HT-29 (cell line): ENCODE measurements at places on chromosomes 16 and 17. TPM values are rescaled to one million over a fixed set of nuclear protein-coding genes. Genes with fewer than 3 reads are reported as not detected.

The MT4 gene
- not detected in 2 replicates for total RNA-seq

The CDH3 gene
- total RNA-seq, result 2.9 and 4.2 TPM in 2 replicates

The DPEP1 gene
- total RNA-seq, result 81.5 and 82.2 TPM in 2 replicates

The PRAC1 gene
- total RNA-seq, result not detected in 2 replicates

The CHP2 gene
- total RNA-seq, result 0.08 and 0.56 TPM in 2 replicates

DNA sequence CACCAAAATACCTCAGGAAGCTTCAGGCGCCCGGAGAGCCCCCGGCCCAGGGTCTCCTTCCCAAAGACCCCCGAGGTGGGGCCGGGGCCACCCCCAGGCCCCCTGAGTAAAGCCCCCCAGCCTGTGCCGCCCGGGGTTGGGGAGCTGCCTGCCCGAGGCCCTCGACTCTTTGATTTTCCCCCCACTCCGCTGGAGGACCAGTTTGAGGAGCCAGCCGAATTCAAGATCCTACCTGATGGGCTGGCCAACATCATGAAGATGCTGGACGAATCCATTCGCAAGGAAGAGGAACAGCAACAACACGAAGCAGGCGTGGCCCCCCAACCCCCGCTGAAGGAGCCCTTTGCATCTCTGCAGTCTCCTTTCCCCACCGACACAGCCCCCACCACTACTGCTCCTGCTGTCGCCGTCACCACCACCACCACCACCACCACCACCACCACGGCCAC lies 6.7 kb upstream of the TMEM88 start:
- DNase-seq, result no peak

DNA sequence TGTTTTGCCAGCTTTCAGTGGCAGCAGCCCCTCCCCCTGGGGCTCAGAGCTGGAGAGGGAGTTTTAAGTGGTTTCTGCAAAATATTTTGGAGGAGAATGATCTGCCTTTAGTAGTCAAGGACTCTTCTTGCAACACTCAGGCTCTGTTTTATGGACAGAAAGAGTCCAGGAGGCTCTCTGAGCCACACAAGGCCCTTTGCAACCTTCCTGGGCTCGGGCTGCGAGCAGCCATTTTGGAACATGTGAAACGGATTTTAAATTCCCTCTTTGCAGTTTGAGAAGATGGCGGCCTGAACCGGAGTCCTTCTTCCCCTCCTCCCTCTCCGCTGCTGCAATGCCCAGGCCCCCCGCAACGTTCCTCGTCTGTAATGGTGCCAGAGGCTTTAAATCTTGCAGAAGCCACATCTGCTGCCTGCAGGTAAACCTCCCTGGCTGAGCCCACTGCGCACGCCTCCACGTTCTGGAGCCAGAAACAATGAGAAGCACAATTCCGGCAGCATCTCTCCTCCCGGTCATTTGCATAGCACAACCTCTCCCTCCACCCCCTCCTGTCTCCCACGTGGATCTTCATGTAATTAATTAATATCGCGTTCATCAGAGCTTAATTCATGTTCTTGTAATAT lies 386.1 kb downstream of the SEC14L1 start:
- no peak for DNase-seq

DNA sequence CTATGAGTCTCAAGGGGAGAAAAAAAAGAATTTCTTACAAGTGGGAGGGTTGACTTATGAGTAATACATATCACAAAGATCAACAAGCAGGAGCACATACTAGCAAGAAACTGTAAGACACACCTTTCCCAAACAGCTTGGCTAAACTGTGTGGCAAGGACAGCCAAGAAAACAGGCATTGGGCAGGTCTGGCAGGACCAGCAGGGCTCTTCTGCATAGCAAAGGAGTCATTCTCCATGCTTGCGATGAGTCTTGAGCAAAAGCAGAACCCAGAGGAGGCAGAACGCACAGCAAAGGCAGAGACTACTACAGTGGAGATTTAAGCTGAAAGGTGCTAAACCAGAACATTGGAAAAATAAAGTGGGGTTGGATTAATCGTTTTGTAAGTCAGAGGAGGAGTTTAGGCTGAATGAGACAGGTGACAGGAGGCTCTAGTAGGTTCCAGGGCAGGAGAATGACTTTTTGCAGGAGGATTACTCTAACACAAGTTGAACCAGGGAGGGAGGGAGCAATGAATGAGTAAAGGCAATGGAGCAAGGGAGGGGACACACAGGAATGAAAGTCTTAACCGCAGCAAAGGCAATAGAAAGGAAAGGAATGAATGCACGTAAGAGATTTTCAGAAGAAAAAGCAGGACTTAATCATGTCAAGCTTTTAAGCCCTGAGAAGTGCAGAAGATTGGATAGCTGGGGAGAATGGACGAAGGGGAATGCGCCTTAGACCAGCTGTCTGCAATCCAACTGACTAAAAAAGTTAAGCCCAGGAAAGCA lies 2.7 kb downstream of the N4BP1 start:
- peak; percentile 45 for DNase-seq

DNA sequence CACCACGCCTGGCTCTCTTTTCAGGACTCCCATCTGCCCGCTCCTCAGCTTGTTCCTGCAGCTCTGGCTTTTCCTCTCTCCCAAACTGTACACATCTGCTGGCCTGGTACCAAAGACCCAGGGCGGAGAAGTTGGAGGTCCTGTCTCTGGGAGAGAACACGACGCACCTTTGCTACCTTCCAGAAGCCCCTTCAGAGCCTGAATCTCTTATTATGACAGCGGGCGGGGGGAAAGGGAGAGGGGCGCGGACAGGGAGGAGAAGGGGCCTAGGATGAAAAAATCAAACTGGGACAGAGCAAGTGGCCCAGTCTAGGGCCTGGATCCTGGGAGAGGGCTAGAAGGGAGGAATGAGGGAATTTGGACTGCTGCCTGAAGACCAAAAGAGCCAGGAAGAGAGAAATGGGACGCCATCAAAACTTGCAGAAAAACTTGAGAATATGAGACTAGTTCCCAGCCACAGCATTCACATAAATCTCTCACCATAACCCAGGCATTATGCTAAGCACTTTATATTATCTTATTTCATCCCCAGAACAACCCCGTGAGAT lies 2.5 kb upstream of the PER1 start:
- DNase-seq, result no peak

DNA sequence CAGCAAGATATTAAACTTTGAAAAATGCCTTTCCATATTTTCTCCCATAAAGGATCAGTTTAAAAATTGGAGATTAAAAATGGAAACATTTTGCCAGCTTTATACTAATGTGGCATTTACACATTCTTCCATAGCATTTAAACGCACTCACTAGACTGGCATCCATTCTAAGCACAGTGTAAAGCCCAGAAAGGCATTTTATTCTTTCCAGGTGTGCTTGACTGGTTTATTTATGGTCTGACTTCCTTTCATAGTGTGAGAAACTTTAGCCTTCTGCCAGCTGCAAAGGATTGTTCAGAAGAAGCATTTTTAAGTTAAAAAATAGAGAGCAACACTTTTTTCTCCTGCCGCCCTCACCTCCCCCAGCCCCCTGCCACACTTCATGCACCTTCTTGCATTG lies 271.7 kb upstream of the PSMD7 start:
- no peak for DNase-seq

DNA sequence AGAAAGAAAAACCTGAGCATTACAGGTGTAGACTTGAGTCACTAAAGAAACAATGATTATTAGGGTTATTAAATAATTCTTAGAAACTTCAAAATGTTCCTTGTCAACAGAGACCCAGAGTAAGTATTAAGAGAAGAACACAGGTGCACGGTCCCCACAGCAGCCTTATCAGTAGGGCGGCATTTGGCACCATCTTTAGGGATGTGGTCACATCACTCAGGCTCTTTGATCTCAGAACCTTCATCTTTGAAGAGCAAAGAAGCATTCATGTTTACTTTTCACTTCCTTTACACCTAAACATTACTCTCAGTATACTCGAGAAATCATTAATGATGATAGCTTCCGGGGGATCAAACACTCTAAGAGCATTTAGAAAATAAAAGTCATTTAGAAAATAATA lies 928.7 kb downstream of the KCNJ2 start:
- peak; percentile 45 for DNase-seq

- no peak for DNase-seq
Observed at GRCh38 chr17:34347063-34347462, 9.2 kb upstream of the CCL13 start.

DNA sequence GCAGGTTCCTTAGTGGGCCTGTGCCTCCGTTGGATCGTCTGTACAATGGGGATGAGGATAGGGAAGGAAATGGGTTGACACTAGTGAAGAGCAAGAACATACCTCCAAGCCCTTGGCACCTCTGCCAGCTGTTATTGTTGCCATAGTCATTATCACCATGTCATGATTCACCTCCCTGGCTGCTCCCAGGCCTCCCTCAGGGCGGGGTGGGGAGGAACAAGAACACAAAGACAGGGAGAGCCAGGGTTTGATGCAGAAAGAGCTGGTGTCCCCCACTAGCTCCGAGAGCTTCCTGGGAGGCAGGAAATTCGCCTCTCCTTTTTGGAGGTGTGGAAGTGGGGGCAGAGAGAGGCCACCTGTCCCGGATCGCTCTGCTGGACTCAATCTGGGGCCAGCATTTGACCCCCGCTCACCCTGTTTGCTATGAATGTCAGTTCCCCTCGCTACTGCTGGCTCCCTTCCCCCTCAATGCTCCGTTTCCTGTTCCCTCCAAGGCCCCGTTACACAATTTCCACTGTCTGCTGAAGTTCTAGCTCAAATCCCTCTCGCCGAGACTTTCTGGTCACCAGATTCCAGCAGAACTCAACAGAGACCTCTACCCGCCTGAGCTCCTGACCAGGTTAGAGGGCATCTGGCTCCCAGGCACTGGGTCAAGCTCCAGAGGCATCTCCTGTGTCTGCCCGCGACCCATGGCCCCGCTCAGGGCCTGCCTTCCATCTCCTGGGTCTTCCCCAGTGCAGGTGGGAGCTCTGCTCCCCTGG lies 9.1 kb downstream of the TIMP2 start:
- DNase-seq, result peak; percentile 68

- DNase-seq, result no peak
Observed at GRCh38 chr16:5845046-5845445, 747.5 kb upstream of the EEF2KMT start.

DNA sequence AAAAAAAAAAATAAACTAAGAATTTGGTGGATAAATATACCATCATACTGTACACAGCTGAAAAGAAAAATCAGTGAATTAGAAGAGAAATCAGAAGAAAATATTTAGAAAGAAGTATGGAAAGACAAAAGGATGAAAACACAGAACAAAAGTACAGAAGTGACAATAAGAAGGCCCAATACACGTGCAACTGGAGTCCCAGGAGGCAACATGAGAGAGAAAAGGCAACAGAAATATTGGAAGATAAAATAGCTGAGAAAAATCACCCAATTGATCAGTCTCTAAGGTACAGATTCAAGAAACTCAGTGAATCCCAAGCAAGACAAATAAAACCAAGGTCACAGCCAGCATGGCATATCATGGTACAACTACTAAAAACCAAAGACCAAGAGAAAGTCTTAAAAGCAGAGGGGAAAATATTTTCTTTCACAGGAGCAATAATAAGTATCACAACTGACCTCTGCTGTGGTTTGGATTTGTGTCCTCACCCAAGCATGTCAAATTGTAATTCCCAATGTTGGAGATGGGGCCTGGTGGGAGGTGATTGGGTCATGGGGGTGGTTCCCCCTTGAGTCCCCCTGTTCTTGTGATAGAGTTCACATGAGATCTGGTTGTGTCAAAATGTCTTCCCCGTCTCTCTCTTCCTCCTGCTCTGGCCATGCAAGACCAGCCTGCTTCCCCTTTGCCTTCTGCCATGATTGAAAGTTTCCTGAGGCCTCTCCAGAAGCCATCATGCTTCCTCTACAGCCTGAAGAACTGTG lies 20.2 kb upstream of the ENGASE start:
- DNase-seq, result no peak

DNA sequence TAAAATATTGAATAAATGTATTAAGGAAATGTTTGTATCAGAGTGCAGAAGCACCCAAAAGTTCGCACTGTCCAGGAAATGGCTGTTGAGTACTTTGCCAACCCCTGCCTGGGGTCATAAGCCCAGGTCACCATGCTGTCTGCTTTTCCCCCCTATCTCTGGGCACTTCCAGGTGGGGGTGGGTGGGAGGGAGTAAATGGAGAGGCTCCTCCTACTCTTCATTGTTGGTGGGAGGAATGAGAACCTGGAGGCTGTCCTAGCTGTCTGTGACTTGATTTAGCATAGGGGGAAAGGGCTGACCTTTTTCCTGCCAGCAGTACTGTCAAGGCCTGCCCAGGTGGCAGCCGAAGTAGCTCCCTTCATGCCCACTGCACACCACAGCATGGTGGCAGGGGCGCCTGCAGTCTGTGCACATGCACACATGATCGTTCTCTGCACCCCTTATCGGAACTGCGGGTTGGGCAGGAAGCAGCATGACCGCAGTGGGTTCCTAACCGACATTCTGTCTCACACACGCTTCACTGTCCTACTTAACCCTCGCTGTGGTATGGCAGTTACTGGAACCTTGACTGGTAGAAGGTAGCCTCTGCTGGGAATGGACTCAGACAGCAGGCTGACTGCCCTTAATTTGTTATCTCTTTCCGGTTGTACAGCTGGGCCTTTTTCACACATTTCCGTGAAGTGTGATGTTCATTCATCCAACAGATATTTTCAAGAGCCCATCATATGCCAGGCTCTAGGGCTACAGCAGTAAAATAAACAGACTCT lies 41.5 kb downstream of the LDHD start:
- no peak for DNase-seq

DNA sequence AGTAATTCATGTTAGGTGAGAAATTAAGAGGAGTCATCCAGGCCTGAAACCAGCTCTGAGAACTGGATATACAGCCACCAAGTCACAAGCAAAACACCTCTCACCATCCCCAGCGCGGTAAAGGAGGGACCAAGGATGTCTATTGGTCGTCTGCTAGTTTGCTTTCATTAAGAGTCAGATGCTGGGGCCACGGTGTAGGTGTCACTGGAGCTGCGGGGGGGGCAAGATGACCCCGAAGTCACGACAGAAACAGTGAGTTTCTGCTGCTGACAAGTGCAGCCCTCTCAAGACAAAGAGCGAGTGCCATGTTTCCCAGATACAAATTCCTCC lies 790 bp downstream of the NCBP3 start:
- no peak for DNase-seq

GRCh38 chr16:72905581-72905980 lies 142.3 kb downstream of the ZFHX3 start:
- no peak for DNase-seq

DNA sequence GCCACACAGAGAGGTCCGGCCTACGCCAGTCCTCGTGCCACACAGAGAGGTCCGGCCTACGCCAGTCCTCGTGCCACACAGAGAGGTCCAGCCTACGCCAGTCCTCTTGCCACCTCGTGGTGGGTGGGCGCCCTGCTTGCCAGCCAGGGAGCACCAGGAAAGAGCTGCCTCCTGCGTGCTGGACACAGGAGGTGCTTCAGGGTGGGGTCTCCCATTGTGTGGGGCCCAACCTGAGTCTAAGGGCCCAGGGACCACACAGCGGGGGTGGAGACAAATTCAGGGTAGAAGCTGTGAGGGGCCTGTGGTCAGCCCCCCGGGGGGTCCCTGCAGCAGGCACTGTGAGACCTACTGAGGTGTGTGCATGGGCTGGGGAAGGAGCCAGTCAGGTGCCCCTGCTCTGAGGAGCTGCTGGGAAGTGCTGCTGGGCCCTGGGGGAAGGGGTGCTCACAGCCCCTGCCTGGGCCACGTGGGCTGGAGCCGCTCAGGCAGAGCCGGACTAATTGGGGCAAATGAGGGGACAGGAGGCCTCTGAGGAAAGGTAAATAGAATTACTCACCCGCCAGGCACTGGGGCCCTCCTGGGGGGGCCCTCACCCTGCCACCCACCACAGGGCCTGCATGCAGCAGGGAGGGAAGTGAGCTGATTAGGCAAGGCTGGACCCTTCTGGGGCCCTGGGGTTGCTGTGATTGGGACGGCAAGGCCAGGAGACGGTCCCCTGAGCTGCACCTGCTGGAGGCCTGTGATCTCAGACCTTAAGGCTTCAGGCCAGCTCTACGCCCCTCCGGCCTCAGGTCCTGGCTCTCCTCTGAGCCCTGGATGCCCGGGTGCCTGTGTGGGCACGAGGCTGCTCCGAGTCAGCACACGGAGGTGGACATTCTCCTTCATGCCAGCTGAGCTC lies 11.0 kb downstream of the GCGR start:
- DNase-seq, result no peak
